Activated naive CD8-positive, alpha-beta T cell treated with anti-CD3 and anti-CD28 coated beads, Interleukin-2, amount 50 U/mL, for 16 hours (primary cell): ENCODE measurements at places on chromosomes 2 and 18.

DNA sequence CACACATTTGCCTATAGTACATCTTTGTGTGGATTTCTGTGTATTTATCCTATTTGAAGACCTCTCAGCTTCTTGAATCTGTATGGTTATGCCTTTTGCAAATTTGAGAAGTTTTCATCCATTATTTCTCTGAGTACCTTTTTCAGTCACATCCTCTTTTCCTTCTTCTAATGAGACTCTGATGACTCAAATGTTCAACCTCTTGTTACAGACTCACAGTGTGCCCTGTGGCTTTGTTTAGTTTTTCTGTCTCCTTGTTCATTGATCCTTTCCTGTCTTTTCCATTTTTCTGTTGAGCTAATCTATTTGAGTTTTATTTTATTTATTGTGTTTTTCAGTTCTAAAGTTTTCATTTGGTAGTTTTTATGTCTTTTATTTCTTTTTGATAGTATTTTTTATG is 87.0 kb upstream of the LRP1B start:
- no peak for DNase-seq

DNA sequence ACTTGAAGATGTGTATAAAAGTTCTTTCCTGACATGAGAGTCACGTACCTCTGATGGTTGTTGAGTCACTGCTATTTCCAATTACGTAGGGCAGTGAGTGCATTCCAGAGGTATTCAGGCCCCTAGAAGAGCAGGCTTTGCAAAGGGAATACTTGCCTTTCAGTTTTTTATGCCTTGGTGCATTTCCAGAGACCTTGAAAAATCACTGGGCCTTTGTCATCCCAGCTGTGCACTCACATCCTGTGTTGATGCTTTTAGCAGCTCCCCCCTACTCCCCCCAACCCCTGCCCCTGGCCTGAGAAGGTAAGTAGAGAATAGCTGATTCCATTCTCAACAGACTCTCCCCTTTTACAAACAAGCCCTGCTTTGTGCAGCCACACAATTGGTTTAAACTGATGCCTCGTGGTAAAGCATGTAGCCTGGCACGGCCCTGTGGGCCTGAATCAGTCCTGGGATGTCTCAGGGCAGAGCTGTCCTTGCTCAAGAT is 174.2 kb downstream of the PRPF40A start:
- DNase-seq = no peak

GRCh38 chr18:62937065-62937464 is 221.7 kb downstream of the PHLPP1 start:
- no peak for DNase-seq

- DNase-seq = no peak
These were observed 75.3 kb downstream of the STPG4 start for GRCh38 chr2:47079515-47080412.

DNA sequence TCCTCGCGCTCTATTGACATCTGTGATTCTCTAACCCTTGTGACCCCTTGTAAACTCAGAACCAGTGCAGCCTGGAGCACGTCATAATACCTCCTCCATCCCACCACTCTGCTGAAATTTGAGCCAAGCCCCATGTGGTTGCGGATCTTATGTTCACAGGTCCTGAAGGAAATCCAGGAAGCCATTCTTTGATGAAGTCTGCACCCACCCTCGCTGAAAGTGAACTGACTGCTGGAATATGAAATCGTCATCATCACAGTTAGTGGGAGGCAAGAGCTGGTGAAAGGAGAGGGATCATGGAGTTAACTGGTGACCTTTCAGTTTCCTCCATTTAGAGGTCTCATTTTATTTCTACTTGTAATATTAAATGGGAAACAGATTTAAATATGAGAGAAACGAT is 21.6 kb downstream of the ZEB2 start:
- DNase-seq = no peak

DNA sequence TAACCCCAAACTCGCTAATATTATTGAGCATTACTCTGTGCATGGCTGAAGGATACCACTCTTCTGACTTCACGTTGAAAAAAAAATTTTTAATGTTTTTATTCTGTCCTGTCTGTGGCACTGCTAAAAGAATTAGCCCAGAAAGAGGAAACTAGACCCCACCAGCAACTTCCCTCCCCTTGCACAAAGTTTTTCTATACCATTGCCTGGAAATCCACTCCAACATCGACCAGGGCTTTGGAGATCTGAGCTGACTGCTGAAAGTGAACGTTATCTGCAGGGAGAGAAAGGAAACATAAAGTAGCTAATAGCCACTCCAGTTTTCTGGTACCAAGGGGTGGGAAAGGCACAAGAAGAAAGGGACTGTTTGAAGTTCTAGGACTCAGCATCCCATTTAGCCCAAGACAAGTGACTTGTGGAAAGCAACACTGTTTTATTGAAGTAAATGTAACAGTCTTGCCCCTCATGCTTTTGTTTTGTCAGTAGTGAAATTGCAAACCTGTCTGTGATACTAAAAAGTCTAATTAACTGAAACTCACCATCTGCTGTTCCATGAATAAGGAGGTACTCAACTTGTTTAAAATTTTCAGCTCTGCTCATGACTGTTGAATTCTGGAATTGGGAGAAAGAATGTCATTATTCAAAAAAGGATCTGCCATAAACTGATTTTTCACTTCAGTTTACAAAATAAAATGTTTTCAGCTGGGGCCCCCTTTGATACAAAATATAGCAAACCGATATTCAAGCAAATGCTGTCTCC is 79.1 kb downstream of the DPP4 start:
- no peak for DNase-seq

DNA sequence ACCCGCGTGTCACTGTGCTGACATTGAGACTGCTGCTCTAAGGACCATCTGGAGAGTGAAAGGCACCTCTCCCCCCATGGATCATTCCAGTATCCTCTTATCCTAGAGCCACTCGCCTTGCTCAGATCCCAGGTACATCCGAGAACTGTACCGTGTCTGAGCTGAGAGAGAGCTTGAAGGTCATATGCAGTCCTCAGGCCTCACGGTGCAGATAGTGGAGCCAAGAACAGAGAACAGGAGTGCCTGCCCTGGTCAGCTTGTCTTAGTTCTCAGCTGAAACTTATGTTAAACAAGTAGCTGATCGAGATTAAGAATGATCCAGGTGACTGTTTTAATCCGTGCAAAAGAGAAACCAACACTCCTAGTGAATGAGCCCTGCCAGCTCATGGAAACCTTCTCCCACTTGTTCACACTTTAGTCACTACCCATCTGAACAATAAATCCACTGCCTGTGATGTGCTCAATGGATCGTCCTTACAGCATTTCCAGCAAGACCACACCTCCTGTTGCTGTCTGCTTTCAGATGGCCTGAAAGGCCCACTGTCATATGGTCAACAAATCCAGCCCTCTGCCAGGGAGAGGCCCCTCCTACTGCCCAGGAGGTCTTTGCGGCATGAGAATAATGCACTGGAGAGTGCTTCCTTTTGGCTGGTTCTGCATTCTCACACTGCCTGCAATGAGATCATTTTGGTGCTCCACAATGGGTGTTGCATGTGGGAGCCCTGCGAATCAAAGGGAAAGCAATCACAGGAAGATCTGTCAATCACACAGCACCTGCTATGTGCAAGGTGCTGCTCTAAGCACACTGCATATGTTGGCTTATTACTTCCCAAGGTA is 43.7 kb upstream of the APCDD1 start:
- no peak for DNase-seq
